ENCODE measurements at places on chromosomes 11 and 22.

DNA sequence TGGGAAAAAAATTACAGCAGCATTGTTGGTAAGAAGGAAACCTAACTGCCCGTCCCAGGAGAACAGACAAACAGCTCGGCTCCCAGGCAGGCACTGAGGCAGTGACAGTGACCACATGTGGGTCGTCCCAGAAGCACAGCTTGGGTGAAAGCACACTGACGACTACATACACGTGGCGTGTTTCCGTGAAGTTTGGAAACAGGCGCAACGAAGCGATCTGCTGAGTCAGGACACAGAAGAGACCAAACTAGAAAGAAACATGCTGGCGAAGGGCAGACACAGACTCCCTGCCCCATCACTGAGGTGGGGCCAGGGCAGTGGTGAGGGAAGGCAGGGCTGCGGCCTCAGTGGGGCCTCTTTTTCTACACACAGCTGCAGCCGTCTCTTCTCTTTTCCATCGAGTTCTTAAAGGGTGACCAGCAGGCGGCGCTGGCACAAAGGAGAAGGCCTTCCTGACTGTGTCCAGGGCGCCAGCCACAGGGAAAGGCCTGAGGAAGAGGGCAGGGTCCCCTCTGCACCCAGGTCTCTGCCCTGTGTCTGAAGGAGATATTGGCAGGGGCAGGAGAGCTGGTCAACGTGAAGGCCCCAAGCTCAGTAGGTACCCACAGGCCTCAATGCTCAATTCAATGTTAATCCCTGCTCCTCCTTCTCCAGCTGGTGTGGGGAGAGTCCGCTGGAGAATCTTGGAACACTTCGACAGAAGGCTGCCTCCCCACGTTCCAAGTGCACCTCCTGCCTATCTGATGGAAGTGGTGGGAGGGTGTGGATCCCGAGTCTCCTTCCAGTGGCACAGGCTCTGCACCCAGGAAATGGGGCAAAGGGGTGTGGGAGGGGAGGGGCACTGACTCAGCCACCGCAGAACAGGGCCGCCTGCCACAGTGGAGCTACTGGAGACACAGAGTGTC lies 19.9 kb downstream of the CARS1 start:
- DNase-seq, result no peak

GRCh38 chr11:22800482-22800881 lies 29.1 kb downstream of the SVIP start:
- no peak for DNase-seq

GRCh38 chr11:65429724-65430405 lies 7.3 kb downstream of the NEAT1 start:
- DNase-seq, result peak; percentile 45

DNA sequence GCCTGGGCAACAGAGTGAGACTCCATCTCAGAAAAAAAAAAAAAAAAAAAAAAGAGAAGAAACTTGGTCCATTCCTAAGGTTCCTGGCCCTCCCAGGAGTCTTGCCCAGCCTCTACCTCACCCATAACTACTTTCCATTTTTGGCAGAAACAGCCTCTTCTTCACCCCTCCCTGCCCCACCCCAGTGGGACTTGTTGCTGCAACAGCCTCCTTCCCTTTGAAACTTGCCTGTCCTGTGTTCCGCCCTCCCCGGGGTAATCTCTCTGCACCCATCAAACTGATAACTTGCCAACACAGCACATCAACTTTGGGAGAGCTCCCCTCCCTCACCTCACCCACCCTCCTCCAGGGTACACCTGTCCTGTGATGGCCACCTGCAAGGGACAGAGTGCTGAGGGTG lies 10.0 kb upstream of the FAM83F start:
- no peak for DNase-seq

GRCh38 chr11:123441161-123441560 lies 11.1 kb downstream of the GRAMD1B start:
- no peak for DNase-seq

DNA sequence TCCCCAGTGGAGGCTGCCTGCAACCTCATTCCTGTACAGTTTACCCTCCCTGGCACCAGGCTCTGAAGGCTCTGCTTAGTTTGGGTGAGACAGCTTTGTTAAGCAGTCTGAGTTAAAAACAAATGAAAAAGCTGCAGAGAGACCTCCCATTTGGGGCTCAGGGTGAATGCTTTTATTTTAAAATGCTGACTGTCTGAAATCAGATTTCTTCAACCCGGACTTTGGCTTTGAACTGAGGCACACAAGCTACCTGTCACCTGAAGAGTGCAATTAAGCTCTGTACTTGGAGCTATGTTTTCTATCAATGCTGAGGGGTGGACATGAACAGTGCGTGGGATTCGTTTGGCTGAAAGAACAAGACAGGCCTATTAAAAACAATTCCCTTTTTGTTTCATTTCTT lies 217.5 kb upstream of the SORL1-AS1 start:
- no peak for DNase-seq

DNA sequence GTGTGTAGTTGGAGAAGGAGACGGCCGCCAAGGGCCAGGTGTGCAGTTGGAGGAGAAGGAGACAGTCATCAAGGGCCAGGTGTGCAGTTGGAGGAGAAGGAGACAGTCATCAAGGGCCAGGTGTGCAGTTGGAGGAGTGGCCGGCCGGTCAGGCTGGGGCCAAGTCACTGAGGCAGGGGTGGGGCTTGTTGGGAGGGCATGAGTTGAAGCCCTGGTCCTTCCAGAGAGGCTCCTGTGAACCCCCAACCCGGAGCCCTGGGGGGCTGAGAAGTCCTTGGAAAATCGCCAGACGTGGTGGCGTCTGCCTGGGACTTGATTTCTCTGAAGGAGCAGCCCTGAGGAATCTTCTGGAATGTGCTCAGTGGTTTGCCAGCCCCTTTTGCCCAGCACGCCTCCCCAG lies 1320.5 kb downstream of the BRD1 start:
- no peak for DNase-seq

GRCh38 chr11:115636753-115637527 lies 132.7 kb upstream of the CADM1 start:
- DNase-seq, result no peak

GRCh38 chr11:34783816-34784317 lies 132.3 kb downstream of the APIP start:
- no peak for DNase-seq

DNA sequence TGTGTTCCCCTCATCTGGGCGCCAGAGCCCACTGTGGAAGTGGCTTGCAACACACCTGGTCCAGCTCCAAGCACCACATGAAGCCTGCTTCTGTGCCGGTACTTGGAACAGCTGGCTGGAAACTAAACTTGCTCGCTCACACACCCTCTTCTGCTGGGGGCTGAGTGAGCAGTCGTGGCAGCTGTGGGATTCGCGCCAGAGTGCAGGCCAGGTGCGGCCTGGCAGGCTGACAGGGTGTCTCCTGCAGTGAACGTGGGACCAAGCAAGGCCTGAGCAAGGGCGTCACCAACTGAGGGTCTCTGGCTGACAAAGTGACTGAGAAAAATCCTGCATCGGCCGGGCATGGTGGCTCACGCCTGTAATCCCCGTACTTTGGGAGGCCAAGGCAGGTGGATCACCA lies 15.2 kb downstream of the SMC1B start:
- DNase-seq, result no peak

DNA sequence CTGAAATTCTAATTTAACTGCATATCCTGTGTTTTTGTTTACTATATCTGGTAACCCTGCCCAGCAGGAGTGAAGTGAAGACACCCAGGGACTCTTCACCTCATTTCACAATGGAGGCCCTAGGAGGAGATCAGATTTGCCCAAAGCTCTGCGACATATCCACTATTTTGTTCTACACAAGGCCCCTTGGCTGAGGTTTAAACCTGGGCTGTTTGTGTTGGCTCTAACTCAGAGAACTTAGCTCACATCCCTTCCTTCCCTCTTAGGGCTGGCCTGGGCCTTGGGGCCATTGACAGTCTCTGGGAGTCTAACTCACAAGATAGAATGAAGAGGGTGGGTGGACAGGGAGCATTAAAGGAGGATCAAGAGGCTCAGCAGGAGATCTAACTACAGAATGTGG lies 8.2 kb upstream of the PLA2G3 start:
- DNase-seq, result no peak

- DNase-seq, result no peak
These were observed 7.1 kb downstream of the LARGE2 start for GRCh38 chr11:45929486-45930030.

DNA sequence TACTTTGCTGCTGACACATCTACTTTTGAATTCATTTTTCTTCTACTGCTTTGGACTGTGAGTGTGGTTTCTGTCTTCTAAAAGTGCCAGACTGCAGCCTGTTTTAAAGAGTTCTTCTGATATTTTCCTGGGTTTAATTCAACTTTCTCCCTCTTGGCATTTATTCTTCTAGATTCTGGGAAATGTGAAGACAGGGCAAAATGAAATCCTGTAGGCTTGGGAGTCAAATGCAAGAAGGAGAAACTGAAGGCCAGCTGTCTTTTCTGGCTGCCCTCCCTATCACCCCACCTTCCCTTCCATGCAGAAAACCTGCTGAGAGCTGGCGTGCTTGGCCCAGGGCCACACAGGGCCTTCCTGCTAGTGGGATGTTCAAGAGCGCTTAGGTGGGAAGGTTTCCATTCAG lies 7.6 kb downstream of the ZNF70 start:
- peak; percentile 26 for DNase-seq

DNA sequence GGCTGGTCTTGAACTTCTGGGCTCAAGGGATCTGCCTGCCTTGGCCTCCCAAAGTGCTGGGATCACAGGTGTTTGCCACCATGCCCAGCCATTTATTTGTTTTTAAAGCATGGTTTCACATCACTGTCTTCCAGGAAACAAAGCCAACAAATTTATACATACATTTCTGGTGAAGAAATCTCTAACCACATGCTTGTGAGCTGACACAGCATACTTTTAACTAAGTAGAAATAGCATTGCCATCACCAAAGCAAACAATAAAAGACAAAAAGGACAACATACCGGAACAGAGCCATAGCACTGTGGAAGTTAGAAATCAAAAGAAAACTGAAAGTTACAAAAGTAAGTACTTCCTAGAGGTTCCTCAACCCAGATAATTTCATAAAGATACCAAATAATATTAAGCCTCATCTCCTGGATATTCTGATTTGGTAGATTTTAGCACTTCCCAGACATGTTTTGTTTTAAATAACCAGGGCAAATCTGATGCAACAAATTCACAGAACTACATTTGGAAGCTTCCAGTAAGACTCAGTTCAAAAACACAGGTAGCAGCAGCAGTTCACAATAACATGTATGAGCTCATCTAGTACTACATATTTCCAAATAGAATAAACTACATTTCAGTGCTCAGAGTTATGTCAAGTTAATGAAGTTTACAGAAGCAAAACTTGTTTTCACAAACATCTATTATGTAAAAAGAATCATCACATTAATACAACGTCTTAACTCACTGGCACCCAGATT lies 70.6 kb downstream of the RRAS2 start:
- DNase-seq, result no peak

DNA sequence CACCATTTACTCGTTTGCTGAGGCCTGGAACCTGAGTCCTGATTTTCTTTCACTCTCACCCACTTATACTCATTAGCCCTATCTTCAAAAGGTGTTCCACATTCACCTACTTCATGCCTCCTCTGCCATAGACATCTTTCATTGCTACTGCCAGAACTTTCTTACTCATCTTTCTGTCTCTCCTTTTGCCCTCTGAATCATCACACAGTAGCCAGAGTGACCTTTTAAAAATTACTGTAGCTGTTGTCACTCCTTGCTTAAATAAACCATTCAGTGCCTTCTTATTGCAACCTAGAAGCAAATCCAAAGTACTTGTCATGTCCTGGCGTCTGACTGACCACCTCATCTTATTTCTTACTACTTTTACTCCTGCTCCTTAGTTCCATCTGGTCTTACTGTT lies 38.2 kb downstream of the ATXN10 start:
- no peak for DNase-seq

All from DMS 273 treated with DMSO at 0.1 percent for 48 hours (cell line).